ENCODE measurements at places on chromosomes 16 and 17.

DNA sequence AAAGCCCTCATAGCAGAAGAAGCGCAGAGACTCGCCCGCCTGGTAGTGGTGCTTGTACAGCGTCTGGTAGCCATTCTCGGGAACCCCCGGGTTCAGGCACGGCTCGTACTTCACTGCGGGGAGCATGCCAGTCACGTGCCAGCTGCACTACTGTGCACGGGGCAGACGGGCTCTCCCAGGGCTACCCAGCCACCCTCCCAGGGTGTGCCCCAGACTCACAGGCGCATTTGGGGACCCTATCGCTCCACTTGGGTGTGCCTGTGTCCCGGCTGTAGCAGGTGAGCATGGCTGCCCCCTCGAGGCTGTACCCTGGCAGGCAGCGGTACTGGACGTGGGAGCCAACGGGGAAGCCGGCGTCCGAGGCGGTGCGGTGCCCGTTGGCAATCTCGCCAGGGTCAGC, 10.3 kb upstream of the CDIPT start:
- DNase-seq, result no peak

DNA sequence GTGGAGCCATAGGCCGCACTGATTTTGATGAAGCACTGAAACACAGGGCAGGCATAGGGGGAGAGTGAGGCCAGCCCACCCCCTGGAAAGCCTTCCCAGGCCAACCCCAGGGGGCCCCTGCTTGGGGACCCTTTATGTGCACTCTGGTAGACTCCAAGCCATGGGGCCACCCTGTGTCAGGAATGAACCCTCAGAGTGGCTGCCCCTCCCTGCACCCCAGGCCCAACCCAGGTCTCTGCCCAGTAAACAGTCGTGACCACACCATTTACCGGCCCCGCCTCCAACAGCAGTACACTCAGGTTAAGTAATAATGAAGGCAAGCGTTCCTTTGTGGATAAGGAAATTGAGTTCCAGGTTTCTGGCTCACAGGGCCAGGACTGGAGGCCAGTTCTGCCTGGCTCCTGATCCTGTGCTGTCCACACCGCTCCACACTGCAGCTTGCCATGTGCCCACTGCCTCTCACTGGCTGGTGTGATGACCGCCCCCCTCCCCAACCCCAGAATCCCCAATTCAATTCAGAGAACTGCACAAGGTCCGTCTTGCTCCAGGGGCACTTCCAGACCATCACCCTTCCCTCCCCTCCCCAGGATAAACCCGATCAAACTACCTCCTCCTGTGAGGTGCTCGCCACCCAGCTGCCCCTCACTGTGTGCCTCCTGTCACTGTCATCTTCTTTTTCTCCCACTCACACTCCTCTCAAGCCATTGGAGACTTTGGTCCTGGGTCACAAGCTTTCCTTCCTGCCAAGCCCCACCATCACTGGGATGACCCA, 13.6 kb downstream of the PIMREG start:
- DNase-seq, result no peak

DNA sequence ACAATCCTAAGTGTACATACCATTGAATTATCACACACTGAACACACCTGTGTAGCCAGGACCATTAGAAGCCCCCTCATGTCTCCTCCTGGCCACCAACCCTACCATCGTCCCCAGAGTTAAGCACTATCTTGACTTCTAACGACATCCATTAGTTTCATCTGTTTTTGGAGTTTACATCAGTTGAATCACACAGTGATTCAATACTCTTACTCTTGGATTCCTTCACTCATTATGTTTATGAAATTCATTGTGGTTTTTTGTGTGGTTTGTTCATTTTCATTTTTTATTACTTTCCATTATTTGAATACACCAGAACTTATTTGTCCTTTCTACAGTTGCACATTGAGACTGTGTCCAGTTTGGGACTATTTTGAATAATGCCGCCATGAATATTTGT, 13.6 kb downstream of the DRC7 start:
- no peak for DNase-seq

DNA sequence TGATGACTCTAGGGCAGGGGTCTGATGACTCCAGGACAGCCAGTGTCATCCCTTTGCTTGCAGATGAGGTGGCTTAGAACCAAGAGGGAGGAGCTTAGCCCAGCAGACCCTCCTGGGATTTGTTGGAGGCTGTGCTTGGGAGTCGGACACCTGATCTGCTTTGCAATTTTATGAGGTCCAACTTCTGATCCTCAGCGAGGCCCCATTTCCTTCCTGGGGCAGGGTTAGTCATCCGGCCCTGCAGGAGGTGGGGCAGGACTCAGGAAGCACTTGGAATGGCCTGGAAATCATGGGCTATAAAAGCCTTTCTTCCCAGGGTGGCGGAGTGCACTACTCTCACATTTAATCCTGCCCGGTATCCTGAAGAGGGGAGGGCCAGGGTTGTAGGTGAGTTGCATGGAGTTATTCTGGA, 168.5 kb downstream of the MSI2 start:
- DNase-seq, result no peak

DNA sequence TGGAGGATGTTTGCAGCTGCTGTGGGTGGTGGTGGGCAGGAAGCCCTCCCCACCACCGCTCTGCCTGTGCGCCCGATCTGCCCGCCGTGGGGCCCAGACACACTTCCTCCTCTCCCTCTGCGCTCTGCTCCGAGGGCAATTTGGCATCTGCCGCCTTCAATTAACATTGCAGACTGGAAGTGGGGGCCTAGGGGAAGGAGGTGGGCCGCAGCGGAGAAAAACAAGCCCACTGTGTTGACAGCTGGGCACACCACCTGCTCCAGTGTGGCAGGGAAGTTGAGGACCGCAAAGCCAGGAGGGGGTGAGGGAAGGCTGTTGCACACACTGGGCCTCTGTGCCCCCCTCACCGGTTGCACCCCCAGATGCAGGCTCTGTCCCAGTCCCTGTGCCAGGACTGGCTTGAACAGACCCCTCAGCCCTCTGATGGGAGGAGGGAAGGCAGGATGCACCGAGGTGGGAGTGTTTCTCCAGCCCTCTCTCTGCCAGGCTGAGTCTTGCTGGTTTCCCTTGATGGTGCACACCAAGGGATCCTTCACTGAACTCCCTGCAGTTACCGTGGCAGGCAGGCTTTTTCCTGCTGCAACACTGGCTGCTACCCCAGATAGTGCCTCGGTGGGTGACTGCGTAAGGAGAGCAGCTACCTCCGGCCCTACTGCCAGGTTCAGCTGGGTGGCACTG, 72.8 kb upstream of the MED9 start:
- peak; percentile 44 for DNase-seq

DNA sequence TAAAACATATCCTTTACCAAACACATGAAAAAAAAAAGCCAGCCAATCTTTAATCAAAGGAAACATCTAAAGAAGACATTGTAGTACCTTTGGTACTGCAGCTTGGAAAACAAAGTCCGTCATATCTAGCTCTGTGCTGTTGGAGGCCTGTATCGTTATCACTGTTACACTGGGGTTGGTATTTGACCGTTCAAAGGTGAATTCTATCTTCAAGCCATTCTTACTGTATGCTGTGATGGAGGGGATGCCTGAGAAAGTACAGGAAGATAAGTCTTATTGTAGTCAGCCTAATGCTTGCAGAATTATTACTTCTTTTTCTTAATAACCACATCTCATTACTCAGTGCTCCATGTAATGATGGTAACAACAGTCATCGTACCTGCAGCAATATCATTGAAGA, 14.4 kb upstream of the PHLPP2 start:
- DNase-seq, result no peak

- no peak for DNase-seq
Measured at GRCh38 chr17:78173097-78173715, 4.8 kb downstream of the SYNGR2 start.

DNA sequence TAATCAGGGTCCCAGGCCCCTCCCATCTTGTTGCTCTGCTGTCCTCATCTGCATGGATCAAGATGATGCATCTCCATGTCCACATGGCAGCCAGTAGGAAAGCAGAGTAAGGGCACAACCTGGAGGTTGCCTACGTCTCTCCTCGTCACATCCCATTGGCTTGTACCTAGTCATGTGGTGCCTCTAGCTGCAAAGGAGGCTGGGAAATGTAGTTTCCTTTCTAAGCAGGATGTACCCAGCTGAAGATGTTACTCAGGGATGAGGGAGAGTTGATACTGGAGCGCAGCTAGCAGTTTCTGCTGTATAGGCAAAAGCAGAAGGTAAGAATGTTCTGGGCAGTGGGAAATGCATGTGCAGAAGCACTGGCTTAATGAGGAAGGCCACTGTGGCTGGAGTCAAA, 20.8 kb downstream of the ABCC1 start:
- no peak for DNase-seq

DNA sequence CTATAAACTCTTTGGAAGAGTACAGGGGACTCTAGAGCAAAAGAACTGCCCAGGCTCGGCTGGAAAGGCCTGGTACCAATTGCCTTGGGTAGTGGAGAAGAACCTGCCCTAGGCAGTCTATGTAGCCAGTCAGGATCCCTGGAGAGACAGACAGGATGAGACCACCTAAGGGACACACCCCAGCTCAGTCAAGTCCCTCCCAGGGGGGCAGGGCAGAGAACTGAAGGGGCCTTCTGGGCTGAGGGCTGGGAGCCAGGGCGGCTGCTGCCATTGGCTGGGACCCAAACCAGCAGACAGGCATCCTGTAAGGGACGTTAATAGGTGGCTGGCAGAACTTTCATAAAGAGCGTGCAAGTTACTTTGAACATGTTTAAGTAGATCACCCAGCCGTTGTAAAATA, 12.8 kb upstream of the SLC38A8 start:
- no peak for DNase-seq

GRCh38 chr17:49401971-49402611, 12.6 kb downstream of the PHB1 start:
- no peak for DNase-seq

DNA sequence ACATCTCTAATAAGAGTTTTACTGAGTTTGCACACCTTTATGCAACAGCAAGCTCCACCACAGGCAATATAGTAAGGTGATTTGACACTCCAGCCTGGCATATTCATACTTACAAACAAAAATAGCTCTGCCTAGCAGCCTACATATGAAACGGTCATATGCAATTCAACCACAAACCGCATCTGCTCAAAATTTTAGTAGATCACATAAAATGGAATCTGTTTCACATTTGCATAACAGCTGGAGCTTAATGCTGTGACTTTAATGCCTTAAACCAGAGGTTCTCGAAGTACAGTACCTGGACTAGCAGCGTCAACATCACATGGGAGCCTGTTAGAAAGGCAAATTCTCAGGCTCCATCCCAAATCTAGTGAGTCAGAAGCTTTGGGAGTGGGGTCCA, 578.4 kb downstream of the CDH11 start:
- DNase-seq, result no peak

DNA sequence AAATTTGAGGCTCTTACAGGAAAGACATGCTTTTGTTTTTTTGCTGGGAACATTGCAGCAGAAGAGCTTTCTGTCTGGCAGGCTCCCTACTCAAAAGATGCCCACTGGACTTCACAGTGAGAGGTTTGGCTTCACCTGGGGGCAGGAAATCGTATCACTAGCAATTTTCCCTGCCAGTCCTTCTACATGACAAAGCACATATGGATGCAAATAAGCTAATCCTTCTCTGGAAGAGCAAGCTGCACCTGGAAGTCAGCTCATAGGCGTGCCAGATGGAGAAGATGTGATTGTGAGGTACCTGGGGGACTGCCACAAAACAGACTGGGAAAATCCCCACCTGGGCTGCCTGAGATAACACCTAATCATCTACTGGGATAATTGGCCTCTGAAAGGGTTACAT, 195.0 kb upstream of the CPHXL start:
- DNase-seq, result no peak

DNA sequence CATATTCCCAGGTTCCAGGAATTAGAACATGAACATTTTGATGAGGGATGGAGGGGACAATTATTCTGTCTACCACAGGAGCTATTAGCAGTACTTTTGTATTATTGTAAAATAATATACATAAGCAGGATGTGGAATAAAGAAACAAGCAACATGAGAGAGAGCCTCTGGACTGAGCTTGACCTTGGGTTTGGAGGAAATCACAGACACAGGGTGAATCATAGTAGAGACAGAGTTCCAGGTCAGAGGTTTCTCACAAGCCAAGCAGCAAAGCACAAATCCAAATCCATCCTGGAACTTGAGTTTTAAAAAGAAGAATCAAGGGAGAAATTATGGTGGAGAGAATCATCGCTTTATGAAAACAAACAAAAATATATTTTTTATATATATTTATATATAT, 5.1 kb downstream of the KRT31 start:
- no peak for DNase-seq

DNA sequence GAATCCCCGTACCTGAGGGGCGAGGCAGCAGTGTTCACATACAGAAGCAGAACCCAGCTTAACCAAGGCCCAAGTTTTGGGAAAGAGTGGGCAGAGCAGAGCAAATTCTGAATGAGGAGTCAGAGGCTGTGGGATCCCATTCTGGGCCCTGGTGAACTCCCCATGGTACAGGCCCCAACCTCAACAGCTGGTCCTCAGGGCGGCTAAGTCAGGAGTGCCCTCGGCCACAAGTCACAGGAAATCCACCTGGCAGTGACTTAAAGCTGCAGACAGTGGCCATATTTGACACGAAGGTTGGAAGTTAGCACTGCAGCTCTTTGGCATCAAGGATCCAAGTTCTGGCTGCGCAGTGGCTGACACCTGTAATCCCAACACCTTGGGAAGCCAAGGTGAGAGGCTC, 237.1 kb downstream of the PARN start:
- no peak for DNase-seq

DNA sequence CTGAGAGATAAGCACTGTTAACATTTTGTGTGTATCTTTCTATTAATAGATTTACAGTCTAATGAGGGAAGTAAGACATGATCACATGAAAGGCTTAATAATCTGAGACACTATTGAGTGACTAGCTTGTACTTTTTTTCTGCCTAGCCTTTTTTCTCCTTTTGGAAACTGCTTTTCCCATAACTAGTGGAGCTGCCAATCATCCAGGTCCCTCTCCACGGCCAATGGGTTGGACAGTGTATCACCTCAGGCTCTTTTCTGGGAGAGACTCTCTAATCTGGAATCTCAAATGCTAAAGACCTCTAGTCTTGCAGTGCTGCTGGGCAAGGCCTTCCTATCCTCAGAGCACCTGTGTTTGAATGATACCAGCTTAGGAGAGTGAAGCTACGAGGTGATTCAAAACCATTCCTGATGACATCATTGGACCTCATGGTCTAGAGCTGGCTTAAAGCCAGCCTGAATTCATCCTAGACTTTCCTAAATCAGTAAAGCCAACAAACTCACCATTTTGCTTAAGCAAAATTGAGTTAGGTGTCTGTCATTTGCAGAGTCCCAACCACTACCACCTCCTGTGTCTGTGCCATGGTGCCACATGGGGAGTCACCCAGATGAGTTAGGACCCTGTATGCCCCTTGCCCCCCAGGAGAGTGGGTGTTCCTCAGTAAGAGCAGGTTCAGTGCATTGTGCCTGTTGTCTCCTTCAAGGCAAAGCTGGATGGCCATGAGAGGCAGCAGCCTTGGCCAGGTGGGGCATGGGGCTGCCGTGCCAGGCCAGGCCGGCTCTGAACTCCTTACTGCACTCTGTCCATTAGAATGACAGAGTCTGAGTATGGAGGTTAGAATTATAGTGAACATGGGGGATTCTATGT, 62.9 kb downstream of the SPECC1 start:
- DNase-seq, result no peak

- no peak for DNase-seq
Measured at GRCh38 chr17:9802697-9803096, 11.3 kb upstream of the DHRS7C start.
